NCI-H1417 treated with DMSO at 0.1 percent for 48 hours (cell line): ENCODE measurements at places on chromosomes 11 and 22.

DNA sequence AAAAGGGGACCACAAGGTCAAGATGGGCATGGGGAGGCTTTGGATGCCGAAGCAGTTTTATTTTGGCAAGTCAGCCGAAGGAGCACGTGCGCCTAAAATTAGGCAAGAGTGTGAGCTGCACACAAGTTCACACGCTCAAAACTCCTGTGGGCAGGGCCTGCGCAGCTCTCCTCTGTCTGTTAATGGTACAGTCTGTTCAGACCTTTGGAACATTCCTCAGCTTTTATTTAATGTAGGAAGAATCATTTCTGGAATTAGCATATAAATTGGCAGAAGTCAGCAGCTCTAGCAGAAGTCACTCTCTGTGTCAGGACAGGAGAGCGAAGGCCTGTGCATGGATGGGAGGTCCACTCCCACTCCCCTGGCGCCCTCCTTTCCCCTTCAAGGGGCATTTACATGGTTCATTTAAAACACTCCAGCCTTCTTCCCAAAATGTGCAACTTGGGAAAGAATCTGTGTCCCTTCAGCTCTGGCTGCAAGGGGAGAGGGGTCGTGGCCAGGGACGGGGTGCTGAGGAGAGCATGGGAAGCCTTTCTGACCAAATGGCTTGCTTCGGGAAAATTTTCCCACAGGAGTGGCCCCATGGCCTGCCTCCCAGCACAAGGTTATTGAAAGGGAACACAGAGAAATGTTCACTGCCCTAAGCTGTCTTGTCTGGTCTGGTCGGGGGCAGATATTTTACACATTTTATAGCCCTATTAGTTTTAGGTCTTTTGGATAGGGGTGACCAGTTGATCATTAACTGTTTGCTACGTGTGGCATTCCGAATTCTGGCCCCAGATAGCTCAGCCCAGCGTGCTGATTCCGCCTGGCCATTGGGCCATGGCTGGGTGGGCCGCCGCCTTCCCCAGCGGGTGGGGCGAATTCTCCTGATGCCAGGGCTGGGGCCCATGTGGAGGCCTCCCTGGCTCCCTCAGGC lies 43.9 kb upstream of the SMIM38 start:
- DNase-seq: no peak

- no peak for DNase-seq
These were observed 176.5 kb downstream of the LARGE1 start for GRCh38 chr22:33743756-33744155.

GRCh38 chr11:120004723-120005122 lies 133.2 kb downstream of the TRIM29 start:
- DNase-seq: no peak

DNA sequence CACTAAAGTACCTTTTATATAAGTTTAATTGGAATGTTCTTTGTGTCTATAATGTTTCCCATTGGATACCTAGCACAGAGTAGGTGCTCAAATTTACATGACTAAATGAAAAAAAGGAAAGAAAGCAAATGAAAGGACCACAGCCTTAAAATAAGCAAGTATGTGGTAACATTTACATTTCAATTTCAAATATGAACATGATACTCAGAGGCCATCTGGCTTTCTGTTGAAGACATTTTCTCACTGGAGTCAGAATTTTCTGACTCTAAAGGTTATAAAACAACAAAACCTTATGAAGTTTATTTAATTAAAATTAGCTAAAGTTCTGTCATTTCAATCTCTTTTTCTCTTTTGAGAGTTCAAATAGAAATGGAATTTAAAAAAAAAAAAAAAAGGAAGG lies 904 bp upstream of the ANGPTL5 start:
- DNase-seq: no peak

DNA sequence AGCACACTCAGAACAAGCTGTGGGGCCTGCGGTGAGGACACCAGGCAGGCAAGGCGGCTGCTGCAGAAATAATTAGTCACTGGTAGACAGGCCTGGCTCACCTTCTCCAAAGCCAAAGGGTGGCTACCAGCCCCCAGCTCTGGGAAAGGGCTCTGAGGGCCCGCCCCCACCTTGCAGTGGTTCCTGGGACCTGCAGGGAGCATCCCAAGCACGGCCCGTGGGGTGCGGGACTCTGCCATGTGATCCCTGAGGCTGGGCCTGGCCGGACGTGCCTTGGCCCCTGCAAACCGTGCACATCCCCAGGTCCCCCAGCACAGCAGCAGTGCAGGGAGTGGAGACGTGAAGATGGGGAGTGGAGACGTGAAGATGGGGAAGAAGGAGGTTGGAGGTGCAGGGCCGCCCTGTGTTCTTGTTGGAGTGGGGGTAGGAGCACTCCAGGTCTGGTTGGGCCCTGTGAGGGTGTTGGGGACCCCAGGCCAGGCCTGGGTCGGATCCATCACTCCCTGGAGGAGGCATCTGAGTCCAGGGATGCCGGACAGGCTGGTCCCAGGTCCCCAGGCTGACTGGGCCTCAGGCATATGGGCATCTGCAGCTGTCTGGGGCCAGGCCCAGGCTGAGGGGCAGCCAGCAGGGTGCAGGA lies 41.9 kb downstream of the RTN4R start:
- DNase-seq: no peak

DNA sequence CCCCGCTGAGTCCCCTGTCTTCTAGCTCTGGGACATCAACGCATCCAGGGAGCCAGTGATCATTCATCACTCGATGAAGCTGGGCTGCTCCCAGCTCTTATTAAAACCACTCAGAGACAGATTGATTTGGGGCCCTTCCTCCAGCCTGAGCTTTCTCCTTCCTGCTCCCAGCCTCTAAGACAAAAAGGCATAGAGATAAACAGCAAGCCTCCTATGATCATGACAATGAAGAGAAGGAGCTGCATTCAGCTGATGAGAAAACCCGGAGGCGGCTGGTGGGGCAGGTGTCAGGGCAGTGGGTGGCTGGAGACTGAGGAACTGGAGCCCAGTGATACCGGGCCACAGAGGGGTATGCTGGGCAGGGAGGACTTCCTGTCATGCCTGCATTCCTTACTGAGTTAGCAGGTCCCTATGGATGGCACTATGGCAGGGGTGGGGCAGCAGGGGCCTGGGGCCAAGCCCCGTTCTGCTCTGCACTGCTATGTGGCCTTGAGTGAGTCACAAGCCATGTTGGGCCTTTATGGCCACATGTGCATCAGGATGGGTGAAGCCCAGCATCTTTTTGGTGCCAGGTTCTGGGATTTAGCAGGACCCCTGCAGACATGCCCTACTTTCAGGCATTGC lies 20.2 kb downstream of the PVALB start:
- DNase-seq: no peak

DNA sequence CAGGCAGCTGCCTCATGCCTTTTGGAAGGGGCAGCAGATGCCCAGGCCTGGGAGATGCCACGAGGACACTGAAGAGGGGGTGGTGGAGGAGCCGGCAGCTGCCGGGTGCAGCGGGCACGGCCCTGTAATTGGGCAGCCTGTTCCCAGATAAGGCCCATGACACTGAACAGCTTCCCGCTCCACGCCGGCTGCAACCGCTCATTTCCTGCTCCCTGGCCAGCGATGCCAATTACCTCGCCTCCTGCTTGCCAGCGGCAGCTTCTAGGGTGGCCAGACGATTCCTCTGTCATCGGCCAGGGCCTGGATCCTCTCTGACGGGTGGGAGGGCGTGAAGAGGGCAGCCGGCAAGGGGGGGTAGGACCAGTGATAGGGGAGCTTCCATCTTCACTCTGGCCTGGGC lies 22.8 kb downstream of the FLRT1 start:
- no peak for DNase-seq

GRCh38 chr22:24751518-24751917 lies 23.0 kb downstream of the PIWIL3 start:
- DNase-seq: no peak

GRCh38 chr22:35782504-35782903 lies 64.8 kb downstream of the APOL5 start:
- no peak for DNase-seq

DNA sequence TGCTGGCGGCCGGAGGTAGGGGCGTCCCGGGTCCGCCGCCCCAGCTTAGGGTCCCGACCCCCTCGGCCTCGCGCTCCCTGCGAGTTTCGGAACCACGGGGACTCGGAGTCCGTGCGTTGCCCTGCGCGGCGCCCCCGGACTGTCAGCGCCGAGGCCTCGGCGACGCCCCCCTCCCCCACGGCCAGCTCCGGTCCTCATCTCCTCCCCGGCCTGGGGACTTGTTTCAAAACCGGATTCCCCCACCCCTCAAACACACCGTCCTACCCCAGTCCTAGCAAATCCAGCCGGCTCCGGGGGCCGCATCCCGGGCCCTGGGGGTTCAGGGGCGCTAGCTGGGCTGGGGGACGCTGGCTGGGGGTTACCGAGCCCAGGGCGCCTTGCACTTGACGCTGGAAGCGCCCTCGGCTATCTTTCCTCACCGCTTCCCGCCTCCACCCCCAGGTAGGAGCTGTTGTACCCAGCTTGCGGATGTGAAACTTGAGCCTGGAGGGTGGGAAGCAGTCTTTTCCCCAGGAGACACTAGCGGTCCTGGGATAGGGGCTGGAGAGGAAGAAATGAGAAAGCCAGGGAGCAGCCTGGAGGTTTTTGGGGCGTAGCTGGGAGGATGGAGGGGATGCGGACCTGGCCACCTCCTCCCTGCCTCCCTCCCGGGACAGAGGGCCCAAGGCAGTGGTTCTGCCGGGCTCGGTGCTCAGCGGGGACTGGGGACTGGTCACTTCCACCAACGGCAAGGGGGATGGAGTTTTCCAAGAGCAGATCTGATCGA lies 550 bp downstream of the FBLN1 start:
- no peak for DNase-seq

DNA sequence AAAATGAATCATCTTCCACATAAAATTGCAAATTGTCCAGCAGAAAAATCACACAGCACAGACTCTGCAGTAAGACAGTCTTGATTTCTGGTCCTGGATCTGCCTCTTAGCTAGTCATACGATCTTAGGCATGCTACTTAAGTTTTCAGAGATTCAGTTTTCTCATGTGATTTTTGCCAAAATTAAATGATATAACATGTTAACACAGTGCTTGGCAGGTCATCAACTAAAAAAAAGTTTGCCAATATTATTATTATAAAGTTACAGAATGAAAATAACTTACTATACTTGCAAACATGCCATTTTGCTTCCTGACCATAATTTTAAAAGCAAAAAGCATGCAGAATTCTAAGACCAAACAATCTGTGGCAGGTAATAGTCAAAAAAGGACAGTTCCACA lies 15.1 kb downstream of the RAB30 start:
- DNase-seq: no peak

GRCh38 chr11:64419818-64420485 lies 61.0 kb downstream of the RPS6KA4 start:
- DNase-seq: no peak

- DNase-seq: no peak
These were observed 25.4 kb downstream of the CCKBR start for GRCh38 chr11:6285019-6285418.

- DNase-seq: no peak
These were observed 32.9 kb downstream of the PPIL2 start for GRCh38 chr22:21698430-21699329.
